ENCODE measurements at places on chromosomes 5 and 9.
A peak's percentile ranks its signal among the peaks of the same experiment; 100 is the strongest.

DNA sequence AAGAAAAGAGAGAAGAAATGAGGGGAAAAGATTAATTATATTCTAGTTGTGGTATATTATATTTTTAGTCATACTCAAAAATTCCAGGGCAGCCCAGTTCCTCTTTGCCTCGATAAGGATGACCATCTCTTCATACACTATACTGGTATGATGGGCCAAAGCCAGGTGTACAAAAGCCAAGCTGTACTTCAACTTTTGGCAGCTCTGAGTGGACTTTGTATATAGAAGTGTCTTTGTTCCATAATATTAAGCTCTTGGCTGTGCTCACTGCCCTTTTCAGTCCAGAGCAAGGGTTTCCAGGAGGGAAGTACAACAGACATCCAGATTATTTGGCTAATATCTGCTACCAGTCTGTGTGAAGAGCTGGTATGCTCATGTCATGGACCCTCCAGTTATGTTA lies 934.3 kb upstream of the CDH10 start:
- no peaks in the 10 kb centered on the region for H3K4me1 ChIP-seq
- H3K27ac ChIP-seq: no peak overlapping the region
- no peaks in the 10 kb centered on the region for H3K27me3 ChIP-seq
- H3K36me3 ChIP-seq: no peaks in the 10 kb centered on the region

- H3K36me3 ChIP-seq: no peaks in the 10 kb centered on the region
- H3K27ac ChIP-seq: no peak overlapping the region
- H3K4me3 ChIP-seq: no peak overlapping the region
- no peaks in the 10 kb centered on the region for H3K4me1 ChIP-seq
These were observed 177.5 kb upstream of the PPP2R2B start for GRCh38 chr5:147055850-147056566.

DNA sequence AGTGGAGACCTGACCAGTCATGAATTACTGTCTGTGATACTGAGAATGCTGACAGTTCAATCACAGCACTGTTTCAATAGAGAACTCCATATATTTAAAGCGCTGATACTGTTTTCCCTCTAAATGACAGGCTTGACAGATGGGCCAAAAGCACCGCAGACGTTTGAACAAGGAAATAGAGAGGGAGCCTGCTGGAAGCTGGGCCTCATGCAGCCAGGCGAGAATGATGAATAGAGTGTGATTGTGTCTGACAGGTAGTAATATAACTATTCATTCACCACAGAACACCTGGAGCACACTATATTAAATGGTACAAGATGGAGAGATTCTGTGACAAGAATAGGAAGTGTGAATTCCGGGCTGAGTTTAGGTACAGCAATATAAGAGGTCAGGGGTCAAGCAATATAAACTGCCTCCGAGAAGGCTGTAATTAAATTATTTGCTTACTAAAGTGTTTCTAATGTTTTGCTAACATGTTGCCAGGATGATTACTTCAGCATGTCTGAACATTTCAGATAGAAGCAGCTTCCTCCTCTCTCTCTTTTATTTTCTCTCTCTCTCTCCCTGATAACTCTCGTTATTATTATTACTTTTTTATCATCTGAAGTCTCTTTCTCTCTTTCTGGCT lies 297.7 kb downstream of the CSNK1G3 start:
- H3K4me1 ChIP-seq: no peaks in the 10 kb centered on the region
- no peaks in the 10 kb centered on the region for H3K36me3 ChIP-seq
- no peaks in the 10 kb centered on the region for H3K27me3 ChIP-seq
- DNase-seq: no peak
- H3K27ac ChIP-seq: no peak overlapping the region

- H3K4me1 ChIP-seq: peaks cover 29% of the 10 kb centered on the region
- DNase-seq: no peak
- no peaks in the 10 kb centered on the region for H3K27me3 ChIP-seq
These were observed 1.6 kb downstream of the GOLGA2 start for GRCh38 chr9:128274245-128274644.

- no peak overlapping the region for H3K27ac ChIP-seq
- peaks cover 21% of the 10 kb centered on the region for H3K27me3 ChIP-seq
- DNase-seq: no peak
- peaks cover 6% of the 10 kb centered on the region for H3K4me1 ChIP-seq
- H3K4me3 ChIP-seq: no peak overlapping the region
These were observed 70.5 kb upstream of the ZNF618 start for GRCh38 chr9:113805486-113806132.

DNA sequence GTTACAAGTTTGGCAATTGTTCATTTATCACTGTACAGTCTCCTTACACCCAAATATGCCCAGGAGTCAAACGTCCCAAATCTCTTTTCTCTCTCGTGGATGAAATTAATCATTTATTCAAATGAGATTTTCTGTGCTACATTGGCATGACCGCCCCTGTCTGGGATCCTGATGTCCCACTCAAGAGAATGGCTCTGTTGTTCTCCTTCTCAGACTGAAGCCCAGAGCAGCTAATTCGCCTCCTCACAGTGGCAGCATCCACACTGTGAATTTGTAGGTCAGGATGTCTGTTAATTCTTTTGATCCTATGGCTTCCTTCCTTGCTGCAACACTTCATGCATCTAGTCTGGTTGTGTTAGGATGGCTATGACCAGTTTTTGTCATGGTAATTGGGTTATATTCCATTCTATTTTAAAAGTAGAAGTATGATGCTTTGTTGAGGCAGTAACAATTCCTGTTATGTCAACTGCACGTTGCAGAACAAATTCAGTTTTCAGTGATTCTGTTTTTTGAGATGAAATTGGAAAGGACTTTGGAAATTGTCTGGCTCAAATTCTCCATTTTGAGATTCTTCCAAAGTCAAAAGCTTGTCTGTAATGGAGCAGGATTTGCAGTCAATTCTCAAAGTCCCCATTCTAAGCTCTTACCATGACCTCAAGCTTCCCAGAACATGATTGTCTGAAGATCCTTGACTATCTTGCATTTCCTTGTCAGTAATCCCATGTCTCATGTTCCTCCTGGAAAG lies 141.5 kb upstream of the GAS1 start:
- no peak overlapping the region for H3K4me3 ChIP-seq
- no peaks in the 10 kb centered on the region for H3K4me1 ChIP-seq
- peaks cover 18% of the 10 kb centered on the region for H3K27me3 ChIP-seq
- H3K36me3 ChIP-seq: no peaks in the 10 kb centered on the region
- DNase-seq: no peak
- no peak overlapping the region for H3K27ac ChIP-seq

- H3K4me1 ChIP-seq: no peaks in the 10 kb centered on the region
- no peak for DNase-seq
- H3K27me3 ChIP-seq: peaks cover 11% of the 10 kb centered on the region
- H3K36me3 ChIP-seq: no peaks in the 10 kb centered on the region
- no peak overlapping the region for H3K4me3 ChIP-seq
- no peak overlapping the region for H3K27ac ChIP-seq
These were observed 56.1 kb upstream of the TUT7 start for GRCh38 chr9:86410281-86410680.

DNA sequence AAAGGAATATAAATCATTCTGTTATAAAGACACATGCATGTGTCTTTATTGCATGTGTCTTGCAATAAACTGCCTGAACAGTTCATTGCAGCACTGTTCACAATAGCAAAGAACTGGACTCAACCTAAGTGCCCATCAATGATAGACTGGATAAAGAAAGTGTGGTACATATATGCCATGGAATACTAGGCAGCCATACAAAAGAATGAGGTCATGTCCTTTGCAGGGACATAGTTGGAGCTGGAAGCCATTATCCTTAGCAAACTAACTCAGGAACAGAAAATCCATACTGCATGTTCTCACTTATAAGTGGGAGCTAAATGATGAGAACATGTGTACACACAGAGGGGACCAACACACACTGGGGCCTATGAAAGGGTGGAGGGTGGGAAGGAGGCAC lies 63.7 kb upstream of the CHD1 start:
- H3K4me1 ChIP-seq: peaks cover 4% of the 10 kb centered on the region
- H3K27ac ChIP-seq: no peak overlapping the region
- H3K36me3 ChIP-seq: no peaks in the 10 kb centered on the region
- no peaks in the 10 kb centered on the region for H3K27me3 ChIP-seq
- DNase-seq: no peak

- H3K4me3 ChIP-seq: peak overlapping the region; percentile 98
- peaks cover 48% of the 10 kb centered on the region for H3K36me3 ChIP-seq
- H3K4me1 ChIP-seq: peaks cover 52% of the 10 kb centered on the region
- no peaks in the 10 kb centered on the region for H3K27me3 ChIP-seq
These were observed 960 bp downstream of the CANX start for GRCh38 chr5:179699616-179700237.
